ENCODE measurements at places on chromosomes 1 and 21.

- DNase-seq, result no peak
Measured at GRCh38 chr1:106746448-106747085, 309.9 kb upstream of the PRMT6 start.

DNA sequence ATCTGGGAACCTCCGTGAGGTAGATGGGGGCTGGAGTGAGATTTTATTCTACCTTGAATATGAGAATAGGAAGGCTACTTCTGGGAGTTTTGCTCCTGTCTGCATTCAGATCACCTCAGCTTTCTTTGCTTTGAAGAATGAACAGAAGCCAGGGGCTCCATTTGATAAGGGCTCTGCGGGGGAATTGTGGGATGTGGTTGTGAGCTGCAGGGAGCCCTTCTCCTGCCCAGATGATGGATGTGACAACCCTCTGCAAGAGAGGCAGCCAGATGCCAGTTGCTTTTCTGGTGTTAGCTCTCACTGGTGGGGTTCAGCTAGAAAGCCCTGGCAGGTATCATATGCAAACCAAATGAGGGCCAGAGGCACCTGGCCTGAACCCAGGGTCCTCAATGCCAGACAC is 21.5 kb downstream of the IER5 start:
- DNase-seq, result no peak

GRCh38 chr1:117897551-117897950 is 31.9 kb downstream of the GDAP2 start:
- no peak for DNase-seq

GRCh38 chr21:28734522-28735175 is 258.0 kb downstream of the LTN1 start:
- DNase-seq, result no peak

GRCh38 chr21:34009193-34009592 is 64.2 kb upstream of the MRPS6 start:
- no peak for DNase-seq

GRCh38 chr1:164930833-164931232 is 371.8 kb downstream of the PBX1 start:
- no peak for DNase-seq

GRCh38 chr21:36773995-36774394 is 75.1 kb downstream of the SIM2 start:
- DNase-seq, result no peak
